Psoas muscle (tissue), 8 donors: ENCODE measurements at places on chromosomes 16 and 17. TPM values are rescaled to one million over a fixed set of nuclear protein-coding genes. Genes with fewer than 3 reads are reported as not detected.

Gene CYBC1
- 24.8 TPM for polyA plus RNA-seq

Gene EFNB3
- polyA plus RNA-seq: 0.12 TPM

Gene JPT1
- 79.2 TPM for polyA plus RNA-seq

Gene PAM16
- 160 TPM for polyA plus RNA-seq

Gene TBC1D3E
- not detected for polyA plus RNA-seq

Gene CEMP1
- polyA plus RNA-seq: 0.16 TPM

Gene PAFAH1B1
- 53.8 TPM for polyA plus RNA-seq

Gene GRB2
- polyA plus RNA-seq: 70.9 TPM

DNA sequence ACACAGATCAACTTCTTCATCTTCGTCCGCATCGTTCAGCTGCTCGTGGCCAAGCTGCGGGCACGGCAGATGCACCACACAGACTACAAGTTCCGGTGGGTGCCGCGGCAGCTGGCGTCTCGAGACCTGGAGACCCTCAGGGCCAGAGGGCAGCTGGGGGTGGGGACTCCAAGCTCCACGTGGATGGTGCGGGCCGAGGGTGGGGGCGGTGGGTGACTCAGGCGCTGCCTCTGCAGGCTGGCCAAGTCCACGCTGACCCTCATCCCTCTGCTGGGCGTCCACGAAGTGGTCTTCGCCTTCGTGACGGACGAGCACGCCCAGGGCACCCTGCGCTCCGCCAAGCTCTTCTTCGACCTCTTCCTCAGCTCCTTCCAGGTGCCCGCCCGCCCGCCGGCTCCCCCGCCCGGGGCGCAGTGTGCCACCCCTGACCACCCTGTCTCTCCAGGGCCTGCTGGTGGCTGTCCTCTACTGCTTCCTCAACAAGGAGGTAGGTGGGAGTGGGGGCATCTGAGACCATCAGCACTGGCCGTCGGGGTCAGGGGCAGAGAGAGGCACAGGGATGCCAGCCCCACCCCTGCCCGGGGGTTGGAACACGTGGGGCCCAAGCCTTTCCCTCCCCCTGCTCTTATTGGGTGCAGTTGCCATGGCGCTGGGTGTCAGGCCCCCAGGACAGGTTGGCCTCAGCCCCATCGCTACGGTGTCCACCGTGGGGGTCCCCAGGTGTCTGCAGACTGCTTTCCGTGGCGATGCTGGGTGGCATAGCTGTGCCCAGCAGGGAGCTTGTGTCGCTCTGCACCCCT lies 8.8 kb downstream of the GCGR start:
- H3K27me3 ChIP-seq: peaks cover 8% of the 10 kb centered on the region
- DNase-seq: no peak
- H3K4me3 ChIP-seq: no peak overlapping the region
- no peak overlapping the region for H3K27ac ChIP-seq
- no peaks in the 10 kb centered on the region for H3K36me3 ChIP-seq

- no peaks in the 10 kb centered on the region for H3K36me3 ChIP-seq
- no peak for DNase-seq
- H3K4me3 ChIP-seq: no peak overlapping the region
- no peaks in the 10 kb centered on the region for H3K4me1 ChIP-seq
- H3K27me3 ChIP-seq: no peaks in the 10 kb centered on the region
Measured at GRCh38 chr17:12637745-12638651, 27.7 kb upstream of the MYOCD start.

GRCh38 chr16:85697431-85697830 lies 8.7 kb upstream of the GINS2 start:
- no peak for DNase-seq
- H3K27me3 ChIP-seq: no peaks in the 10 kb centered on the region
- H3K4me3 ChIP-seq: no peak overlapping the region
- no peaks in the 10 kb centered on the region for H3K36me3 ChIP-seq
- no peak overlapping the region for H3K27ac ChIP-seq

GRCh38 chr16:29025735-29026134 lies 40.9 kb downstream of the LAT start:
- no peak overlapping the region for H3K27ac ChIP-seq
- H3K4me3 ChIP-seq: no peak overlapping the region
- no peak for DNase-seq
- no peaks in the 10 kb centered on the region for H3K27me3 ChIP-seq
- no peaks in the 10 kb centered on the region for H3K36me3 ChIP-seq

DNA sequence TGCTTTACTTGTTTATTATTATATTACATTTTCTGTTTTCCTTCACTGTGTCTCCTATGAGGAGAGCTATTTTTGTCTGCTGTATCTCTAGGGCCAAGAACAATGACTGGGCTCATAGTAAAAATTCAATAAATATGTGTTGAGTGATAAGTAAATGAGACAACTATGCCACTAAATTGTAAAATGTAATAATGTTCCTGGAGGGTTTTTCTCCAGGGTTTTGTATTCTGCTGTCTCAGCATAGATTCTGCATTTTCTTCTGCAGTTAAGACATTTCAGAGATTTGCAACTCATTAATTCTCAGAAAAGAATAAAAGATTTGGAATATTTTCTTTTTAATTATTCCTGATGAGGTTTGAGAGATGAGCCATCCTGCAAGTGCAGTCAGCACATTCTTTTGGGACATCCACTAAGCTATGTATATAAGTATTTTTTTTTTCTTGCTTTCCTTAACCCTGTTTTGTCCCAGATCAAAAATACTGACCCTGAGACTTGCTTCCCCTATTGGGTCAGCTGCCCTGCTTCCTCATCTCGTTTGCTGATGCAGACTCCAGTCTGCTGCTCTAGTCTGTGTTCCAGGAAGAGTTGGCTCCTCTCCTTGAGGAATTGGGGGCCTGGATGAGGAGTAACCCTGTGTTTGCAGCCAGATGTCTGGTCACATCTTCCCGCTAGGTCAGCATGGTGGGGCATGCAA lies 122.9 kb downstream of the ABCA8 start:
- peak overlapping the region; percentile 0 for H3K27ac ChIP-seq
- no peaks in the 10 kb centered on the region for H3K36me3 ChIP-seq
- no peak overlapping the region for H3K4me3 ChIP-seq

DNA sequence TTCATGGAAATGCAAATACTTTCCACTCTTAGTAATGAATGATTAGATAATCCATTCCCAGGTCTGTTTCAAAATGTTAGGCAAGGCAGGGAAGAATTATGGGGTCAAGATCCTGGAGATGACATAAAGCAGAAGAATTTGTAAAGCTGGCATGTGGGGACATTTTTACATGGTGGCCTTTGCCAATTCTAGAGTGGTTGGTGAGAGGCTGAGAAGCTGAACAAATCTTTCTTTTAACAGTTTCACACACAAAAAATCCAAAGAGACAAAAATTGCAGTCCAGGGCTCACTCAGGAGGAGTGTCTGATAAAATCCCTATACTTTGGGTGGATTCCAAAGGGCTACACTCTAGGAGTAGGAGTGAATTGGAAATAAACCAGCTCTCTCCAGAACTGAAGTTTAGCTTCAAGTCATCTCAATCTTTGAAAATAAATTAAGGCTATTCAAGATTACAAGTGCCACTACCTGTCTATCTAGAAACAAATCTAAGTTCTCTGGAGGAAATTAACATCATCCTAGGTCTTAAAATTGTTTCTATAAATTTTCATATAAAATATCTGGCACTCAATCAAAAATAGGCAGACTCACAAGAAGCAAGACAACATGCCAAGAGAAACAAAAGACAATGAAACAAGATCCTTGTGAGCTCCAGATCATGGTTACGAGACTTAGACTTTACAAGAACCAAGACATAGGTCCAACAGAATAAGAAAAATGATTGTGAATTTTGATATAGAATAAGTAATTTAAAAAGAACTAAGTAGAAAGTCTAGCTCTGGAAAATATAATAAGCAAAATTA lies 113.0 kb upstream of the AXIN2 start:
- no peaks in the 10 kb centered on the region for H3K4me1 ChIP-seq
- no peak overlapping the region for H3K4me3 ChIP-seq
- H3K27ac ChIP-seq: no peak overlapping the region

GRCh38 chr16:76444832-76445231 lies 167.6 kb downstream of the CNTNAP4 start:
- H3K4me1 ChIP-seq: no peaks in the 10 kb centered on the region
- H3K27ac ChIP-seq: no peak overlapping the region
- H3K36me3 ChIP-seq: no peaks in the 10 kb centered on the region
- H3K4me3 ChIP-seq: no peak overlapping the region
- no peak for DNase-seq
- no peaks in the 10 kb centered on the region for H3K27me3 ChIP-seq

GRCh38 chr17:72975509-72975908 lies 117.0 kb downstream of the SLC39A11 start:
- no peaks in the 10 kb centered on the region for H3K27me3 ChIP-seq
- H3K27ac ChIP-seq: no peak overlapping the region
- no peaks in the 10 kb centered on the region for H3K36me3 ChIP-seq

DNA sequence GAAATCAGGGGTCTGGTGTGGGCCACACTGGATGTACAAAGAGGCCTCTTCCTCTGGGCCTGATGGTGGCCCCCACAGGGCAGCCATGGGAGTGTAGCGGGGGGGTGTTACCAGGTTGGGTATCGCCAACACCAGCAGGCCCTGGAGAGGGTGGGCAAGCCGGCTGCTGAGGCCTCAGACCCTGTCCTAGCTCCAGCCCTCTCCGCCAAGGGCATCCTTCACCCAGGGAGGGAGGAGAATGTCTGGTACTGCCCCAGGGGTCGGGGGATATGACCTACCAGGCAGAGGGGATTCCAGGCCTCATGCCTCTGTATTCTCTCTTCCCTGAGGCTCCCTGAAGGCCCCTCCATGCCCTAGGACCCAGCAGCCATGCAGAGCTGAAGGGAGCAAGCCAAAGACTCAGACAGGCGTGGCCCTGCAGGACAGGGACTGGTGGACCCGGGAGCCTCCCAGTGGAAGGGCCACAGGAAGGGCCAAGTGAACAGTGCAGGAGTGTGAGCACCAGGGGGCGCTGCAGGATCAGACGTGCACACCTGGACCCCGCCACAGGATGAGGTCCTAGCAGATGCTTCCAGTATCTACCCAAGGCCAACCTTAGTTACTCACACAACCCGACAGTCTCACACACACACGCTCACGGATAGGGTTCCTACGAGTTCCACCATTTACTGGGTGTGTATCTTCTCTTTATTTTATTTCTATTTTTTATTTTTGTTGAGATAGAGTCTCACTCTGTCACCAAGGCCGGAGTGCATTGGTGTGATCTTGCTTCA lies 10.9 kb upstream of the CES4A start:
- no peaks in the 10 kb centered on the region for H3K36me3 ChIP-seq
- no peaks in the 10 kb centered on the region for H3K27me3 ChIP-seq
- no peak overlapping the region for H3K4me3 ChIP-seq
- peak; percentile 94 for DNase-seq

DNA sequence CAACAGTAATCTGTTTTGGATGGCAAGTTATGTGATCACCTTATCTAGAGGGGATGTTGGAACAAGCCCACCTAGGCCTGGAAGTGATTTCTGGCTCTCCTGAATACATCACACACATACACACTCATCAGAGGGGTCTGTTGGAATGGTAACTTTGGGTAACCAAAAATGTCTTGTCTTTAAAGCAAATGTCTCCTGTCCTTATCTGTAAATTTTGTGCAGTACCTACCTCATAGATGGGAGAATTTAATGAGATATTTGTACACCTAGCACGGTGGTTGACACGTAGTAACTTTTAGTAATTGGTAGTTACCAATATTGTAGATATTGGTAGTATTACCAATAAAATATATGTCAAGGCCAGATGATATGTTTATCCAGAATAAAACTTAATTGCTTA lies 24.7 kb downstream of the HAPSTR1 start:
- H3K27me3 ChIP-seq: no peaks in the 10 kb centered on the region
- H3K36me3 ChIP-seq: peaks cover 4% of the 10 kb centered on the region
- H3K4me3 ChIP-seq: no peak overlapping the region
- H3K27ac ChIP-seq: no peak overlapping the region

GRCh38 chr16:67394155-67395104 lies 1.1 kb upstream of the TPPP3 start:
- no peaks in the 10 kb centered on the region for H3K36me3 ChIP-seq
- H3K4me3 ChIP-seq: peak overlapping the region; percentile 59
- peaks cover 41% of the 10 kb centered on the region for H3K4me1 ChIP-seq
- DNase-seq: peak; percentile 63
- H3K27me3 ChIP-seq: peaks cover 5% of the 10 kb centered on the region

GRCh38 chr16:64543031-64543430 lies 578.8 kb downstream of the CDH11 start:
- no peak overlapping the region for H3K27ac ChIP-seq
- no peaks in the 10 kb centered on the region for H3K36me3 ChIP-seq
- DNase-seq: no peak

GRCh38 chr16:85051067-85051581 lies 23.5 kb downstream of the KIAA0513 start:
- H3K36me3 ChIP-seq: no peaks in the 10 kb centered on the region
- DNase-seq: peak; percentile 1
- no peaks in the 10 kb centered on the region for H3K27me3 ChIP-seq
- no peak overlapping the region for H3K27ac ChIP-seq
- no peak overlapping the region for H3K4me3 ChIP-seq

GRCh38 chr17:40224718-40225550 lies 5.8 kb downstream of the WIPF2 start:
- no peaks in the 10 kb centered on the region for H3K36me3 ChIP-seq
- DNase-seq: no peak
- no peak overlapping the region for H3K27ac ChIP-seq
- H3K27me3 ChIP-seq: no peaks in the 10 kb centered on the region

GRCh38 chr17:737561-738113 lies 5.2 kb downstream of the TLCD3A start:
- H3K4me1 ChIP-seq: no peaks in the 10 kb centered on the region
- H3K36me3 ChIP-seq: peaks cover 34% of the 10 kb centered on the region
- peaks cover 1% of the 10 kb centered on the region for H3K27me3 ChIP-seq

GRCh38 chr17:1275205-1275961 lies 4.1 kb upstream of the TRARG1 start:
- H3K27ac ChIP-seq: no peak overlapping the region
- DNase-seq: no peak
- peaks cover 34% of the 10 kb centered on the region for H3K27me3 ChIP-seq
- H3K36me3 ChIP-seq: no peaks in the 10 kb centered on the region

GRCh38 chr16:87490096-87490798 lies 2.6 kb downstream of the ZCCHC14 start:
- H3K4me1 ChIP-seq: peaks cover 48% of the 10 kb centered on the region
- H3K27me3 ChIP-seq: no peaks in the 10 kb centered on the region
- H3K4me3 ChIP-seq: peak overlapping the region; percentile 70
- peak overlapping the region; percentile 36 for H3K27ac ChIP-seq
